NCI-H446 (cell line): ENCODE measurements at places on chromosomes 5 and 9.

DNA sequence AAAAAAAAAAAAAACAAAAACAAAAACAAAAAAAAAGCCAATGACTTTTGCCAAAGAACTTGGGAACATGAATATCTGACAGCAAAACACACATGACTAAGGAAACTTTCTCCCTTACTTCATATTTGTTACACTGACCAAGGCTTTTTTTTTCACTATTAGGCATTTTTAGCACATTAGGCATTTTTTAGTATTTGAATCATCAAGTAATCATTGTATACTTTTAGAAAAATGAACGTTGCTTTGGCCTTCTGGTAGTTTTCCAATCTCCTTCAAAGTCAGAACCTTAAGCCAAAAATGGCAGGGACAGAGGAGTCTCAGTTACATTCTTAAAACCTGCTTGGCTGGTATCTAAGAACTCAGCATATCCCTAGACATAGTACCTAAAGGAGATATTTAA is 19.3 kb downstream of the NREP start:
- no peak for DNase-seq

DNA sequence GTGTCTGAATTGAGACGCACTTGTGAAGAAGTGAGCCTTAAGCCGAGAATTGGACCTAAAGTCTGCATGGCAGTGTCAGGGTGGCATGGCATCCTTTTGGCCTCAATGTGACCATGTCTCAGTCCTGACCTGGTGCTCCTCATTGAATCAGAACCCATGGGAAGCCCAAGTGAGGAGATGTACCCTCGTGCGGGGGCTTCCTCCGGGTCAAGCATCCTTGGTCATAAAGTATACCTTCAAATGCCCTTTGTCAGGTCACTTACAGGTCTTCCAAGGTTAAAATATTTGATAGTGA is 202.2 kb downstream of the GADD45G start:
- DNase-seq: no peak

GRCh38 chr5:153365547-153365946 is 124.9 kb upstream of the GRIA1 start:
- DNase-seq: no peak

DNA sequence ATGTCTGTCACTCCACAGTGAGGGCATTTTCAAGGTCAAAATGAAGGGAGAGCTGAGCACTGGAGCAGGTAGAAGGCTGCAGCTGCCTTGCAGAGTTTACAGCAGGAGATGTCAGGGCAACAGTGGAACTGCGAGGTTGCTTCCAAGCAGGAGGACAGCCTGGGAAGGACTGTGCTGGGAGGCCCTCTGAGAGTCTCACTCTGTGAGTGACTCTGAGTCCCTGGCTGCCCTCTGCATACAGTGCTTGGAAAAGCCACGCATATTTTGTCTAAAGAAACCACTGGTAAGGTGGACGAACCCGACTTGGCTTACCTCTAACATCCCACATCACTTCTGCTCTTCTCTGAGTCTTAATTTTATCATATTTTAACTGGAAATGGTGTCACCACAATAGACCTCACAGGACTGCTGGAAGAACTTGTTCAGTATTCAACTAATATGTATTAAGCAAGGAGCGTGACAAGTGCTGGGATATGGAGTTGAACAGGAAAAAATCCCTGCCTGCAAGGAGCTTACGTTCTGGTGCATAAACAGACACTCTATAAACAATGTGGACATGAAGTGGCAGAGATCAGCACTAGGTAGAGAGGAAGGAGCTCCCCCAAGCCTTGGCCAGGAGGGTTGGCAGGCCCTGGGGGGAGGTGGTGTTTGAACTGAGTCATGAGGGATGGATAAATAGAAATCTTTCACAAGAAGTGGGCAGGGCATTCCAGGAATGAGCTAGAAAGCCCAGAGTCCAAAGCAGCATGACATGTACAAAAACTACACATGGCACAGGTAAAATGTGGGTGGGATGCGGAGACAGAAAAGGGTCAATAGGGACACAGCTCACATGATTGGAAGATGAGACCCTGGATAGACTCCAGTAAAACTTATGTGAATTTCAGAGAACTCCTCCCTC is 64.0 kb upstream of the FOXE1 start:
- no peak for DNase-seq

GRCh38 chr9:90967145-90967538 is 165.5 kb downstream of the SYK start:
- no peak for DNase-seq

- no peak for DNase-seq
Measured at GRCh38 chr5:16061163-16061562, 118.4 kb downstream of the MARCHF11 start.

- no peak for DNase-seq
Measured at GRCh38 chr5:133356984-133357421, 255.3 kb downstream of the FSTL4 start.
